Activated naive CD8-positive, alpha-beta T cell treated with anti-CD3 and anti-CD28 coated beads for 36 hours (primary cell): ENCODE measurements at places on chromosomes 3 and 15. TPM values are rescaled to one million over a fixed set of nuclear protein-coding genes. Genes with fewer than 3 reads are reported as not detected.
A peak's percentile ranks its signal among the peaks of the same experiment; 100 is the strongest.

DNA sequence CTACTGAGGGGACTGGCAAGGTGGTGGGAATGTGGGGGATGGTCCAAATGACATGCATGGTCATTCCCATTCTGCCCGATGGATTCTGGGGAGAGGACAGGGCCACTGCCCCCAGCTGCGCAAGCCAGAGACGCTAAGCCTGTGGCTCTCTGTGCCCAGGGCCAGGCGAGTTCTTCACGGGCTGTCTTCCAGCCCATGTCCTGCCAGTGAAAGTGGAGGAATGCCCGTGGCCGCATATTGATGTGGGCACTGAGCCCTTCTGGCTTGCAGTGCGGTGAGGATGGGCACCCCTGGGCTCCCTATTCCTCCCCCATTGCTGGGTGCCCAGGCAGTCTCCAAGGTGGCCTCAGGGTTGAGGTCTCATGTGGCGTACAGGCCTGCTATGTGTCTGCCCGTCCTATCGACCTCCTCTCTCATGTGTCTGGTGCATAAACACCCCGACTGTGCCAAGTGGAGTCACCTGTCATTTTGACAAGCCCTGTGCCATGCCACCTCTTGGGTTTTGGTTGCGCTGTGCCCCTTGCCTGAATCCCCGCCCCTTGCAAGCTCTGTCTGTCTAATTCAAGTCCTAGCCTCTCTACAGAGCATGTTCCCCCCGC lies 116.8 kb downstream of the TMEM266 start:
- no peak overlapping the region for H3K27ac ChIP-seq
- no peak overlapping the region for H3K4me3 ChIP-seq
- H3K4me1 ChIP-seq = peaks cover 1% of the 10 kb centered on the region
- no peaks in the 10 kb centered on the region for H3K36me3 ChIP-seq
- H3K27me3 ChIP-seq = peaks cover 33% of the 10 kb centered on the region
- no peak for DNase-seq

GRCh38 chr15:31342781-31343626 lies 16.4 kb downstream of the KLF13 start:
- peak overlapping the region; percentile 99 for H3K27ac ChIP-seq
- no peaks in the 10 kb centered on the region for H3K27me3 ChIP-seq
- H3K4me3 ChIP-seq = peak overlapping the region; percentile 72
- no peak for DNase-seq
- H3K36me3 ChIP-seq = peaks cover 29% of the 10 kb centered on the region
- peaks cover 84% of the 10 kb centered on the region for H3K4me1 ChIP-seq

DNA sequence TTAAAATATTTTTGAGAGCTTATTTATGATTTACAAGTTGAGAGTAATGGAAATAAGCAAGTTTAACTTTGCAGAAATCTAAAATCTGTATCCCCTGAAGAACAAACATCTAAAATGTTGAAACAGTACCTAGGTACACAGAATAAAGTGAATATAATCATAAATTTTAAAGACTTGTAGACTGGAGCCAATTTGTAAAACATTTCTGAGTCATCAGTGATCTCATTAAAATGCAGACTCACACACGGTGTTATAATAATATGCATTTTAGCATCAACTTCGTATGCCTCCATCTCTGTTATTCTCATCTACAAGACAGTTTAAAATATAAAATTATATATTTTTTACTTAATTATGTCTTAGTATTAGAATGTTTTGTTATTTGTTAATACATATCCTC lies 399.5 kb upstream of the GOLIM4 start:
- no peak overlapping the region for H3K4me3 ChIP-seq
- no peaks in the 10 kb centered on the region for H3K36me3 ChIP-seq
- no peaks in the 10 kb centered on the region for H3K4me1 ChIP-seq
- no peaks in the 10 kb centered on the region for H3K27me3 ChIP-seq

ZBBX gene
- not detected for total RNA-seq

COMMD2 gene
- 39.5 TPM for total RNA-seq

TOMM70 gene
- 68.8 TPM for total RNA-seq

PRR23A gene
- not detected for total RNA-seq
